ENCODE measurements at places on chromosomes 6 and 20.

- no peak for DNase-seq
These were observed 391.4 kb upstream of the CITED2 start for GRCh38 chr6:139765825-139766285.

DNA sequence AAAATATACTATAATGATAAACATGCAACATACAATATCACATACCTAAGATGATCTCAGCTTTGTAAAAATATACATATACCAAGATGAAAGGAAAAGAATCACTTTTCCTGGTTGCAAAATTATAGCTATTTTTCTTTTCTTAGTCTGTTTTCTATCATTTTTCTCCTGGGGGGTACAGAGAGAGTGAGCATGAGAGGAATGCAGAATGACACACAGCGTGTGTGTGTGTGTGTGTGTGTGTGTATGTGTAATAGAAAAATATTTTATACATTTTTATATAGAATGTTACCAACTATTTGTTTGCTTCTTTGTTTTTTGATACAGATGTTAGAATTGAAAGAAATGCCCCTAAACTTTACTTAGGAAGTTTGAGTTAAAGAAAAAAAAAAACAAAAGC is 64.3 kb downstream of the FAM83B start:
- DNase-seq = no peak

DNA sequence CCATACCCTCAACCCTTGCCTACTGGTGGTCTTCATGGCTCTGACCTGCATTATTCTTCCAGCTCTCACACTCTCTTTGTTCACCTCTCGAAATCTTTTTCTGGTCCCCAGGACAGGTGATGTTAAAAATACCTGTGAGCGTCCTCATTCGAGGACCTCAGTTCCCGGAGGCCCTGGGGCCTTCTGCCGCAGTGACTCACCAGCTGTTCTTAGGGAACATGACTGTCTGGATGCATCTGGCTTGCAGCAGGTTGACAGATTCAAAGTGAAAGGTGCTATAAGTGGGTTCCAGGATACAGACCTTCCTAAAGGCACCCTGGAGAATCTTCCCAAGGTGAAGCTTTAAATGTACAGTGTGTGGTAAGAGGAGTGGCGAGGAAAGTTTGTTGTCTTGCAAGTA is 210.4 kb upstream of the KCNG1 start:
- DNase-seq = no peak

- DNase-seq = no peak
These were observed 2.8 kb downstream of the PPP1R10 start for GRCh38 chr6:30614044-30614842.

DNA sequence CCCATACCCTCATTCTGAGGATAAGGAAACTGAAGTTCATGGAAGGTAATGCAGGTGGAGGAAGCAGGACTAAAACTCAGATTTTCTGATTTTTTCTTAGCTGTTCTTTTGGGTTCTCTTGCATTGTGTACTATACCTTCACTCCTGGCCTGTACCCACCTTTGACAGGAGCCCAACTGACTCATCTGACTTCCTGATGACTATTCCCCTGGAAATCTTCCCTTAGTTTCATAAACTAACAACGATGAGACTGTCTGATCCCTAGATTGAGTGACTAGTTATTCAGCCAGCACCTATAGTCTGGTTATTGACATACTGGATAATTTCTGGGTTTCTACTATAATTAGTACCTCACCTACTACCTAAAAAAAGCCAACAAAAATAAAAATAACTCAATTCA is 10.1 kb downstream of the CRYBG1 start:
- DNase-seq = no peak

DNA sequence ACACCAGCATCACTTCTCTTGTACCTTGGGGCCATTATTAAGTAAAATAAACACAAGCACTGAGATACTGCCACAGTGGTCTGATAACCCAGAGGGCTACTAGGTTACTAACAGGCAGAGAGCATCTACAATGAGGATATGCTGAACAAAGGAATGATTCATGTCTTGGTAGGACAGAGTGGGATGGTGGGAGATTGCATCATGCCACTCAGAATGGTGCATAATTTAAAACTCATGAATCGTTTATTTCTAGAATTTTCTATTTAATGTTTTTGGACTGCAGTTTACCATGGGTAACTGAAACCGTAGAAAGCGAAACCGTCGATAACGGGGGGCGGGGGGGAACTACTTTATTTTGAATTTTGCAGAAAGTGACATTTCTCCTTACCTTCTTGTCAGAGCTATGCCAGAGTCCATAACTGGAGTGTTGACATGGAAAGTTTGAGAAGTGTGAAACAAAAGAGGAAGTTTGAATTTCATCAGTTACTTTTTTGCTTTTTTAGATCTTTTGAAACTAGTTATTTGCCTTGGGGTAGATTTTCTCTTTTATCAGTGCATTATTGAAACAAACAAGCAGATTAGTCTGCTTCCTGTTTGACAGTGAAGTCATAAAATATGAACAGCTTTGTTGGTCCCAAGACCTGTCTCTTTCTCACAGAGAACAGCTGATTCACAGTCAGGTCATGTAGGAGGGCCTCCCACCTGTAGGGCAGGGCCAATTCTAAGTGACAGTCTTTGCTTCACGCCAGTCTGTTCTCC is 124.9 kb downstream of the KLHL32 start:
- DNase-seq = no peak

DNA sequence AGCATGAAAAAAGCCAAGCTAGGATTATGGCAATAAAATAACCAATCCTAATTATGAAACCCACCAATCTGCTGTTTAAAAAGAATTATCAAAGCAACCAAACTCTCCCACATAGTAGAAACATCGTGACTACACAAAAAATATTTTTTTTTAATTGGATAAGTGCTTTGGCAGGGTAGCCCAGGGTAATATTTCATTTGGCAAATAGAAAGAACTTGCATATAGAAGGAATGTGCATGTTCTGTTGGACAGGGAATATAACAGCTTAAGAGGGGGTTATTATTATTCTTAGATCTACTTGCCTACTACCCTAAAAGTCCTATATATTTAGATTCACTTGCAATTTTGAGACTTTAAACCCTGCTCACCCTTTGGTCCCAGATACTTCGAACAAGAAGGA is 972 bp downstream of the GSTA3 start:
- DNase-seq = no peak

DNA sequence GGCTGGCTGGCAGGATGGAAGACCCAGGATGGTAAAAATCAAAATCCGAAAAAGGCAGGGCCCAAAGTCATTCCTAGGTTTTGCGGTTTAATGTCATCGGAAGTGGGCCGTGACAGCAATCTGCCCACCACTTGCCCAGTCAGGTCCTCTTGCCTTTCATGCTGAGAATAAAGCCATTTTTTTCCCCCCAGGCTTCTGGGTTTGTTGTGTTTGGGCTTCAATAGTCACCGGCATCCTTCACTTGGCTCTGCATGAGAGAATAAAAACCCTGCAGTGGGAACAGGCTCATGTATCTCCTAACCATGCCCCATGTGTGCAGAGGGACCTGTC is 56.1 kb downstream of the MEP1A start:
- no peak for DNase-seq

- no peak for DNase-seq
These were observed 213.5 kb upstream of the PDE10A start for GRCh38 chr6:165876588-165876987.

DNA sequence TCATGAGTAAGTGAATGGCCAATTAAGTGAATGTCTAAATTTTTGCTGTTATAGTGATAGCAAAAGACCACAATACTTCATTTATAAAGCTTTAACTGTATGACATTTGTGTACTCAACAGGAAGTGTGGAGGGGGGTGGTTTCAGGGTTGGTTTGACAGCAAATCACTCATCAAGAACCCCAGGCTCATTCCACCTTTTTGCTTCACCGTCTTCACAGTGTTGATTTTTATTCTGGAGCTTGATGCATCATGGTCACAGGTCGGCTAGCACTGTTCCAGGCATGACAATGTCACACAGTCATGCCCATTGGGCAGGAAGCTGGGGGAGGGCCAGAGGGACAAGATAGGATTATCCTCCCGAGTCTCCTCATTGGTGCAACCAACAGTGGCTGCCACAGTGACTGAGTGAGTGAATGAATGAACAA is 75.0 kb downstream of the MDGA1 start:
- no peak for DNase-seq

GRCh38 chr6:42938987-42939809 is 9.9 kb downstream of the CNPY3 start:
- DNase-seq = no peak

DNA sequence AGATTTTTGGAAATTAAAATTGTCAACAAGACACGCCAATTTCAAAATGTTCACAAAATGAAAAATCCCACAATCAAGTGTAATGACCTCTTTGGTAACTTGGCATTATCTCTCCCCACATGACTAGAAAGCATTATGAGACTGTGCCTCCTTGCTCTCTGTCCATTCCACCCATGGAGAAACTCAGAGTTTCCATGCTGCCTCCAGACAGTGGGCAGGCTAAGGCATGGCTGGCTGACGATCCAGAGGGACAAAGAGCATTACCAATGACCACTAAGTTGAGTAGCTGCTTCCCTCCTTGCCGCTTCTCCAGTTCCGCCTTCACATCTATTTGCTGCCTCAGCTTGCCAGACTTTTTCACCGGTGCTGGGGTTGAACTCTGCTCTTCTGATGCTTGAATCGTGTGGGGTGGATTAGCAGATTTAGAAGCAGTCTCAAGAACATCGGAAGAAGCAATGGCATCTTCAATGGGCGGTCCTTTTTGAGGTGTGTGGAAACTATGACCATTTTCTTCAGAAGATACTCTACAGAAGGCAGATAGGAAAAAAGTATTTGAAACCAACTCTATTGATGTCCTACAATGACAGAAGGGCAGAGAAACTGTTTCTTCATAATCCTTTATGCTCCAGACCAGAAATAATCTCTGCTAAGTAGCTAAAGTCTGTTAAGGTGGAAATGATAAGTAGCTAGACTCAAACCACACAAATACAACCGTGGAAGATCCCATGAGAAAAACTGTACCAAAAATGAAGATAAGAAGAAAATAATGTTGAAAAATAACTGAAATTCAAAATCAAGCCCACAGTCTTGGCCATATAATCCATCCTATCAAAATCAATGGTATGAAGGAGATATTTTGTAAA is 47.5 kb upstream of the ALDH8A1 start:
- DNase-seq = no peak

- DNase-seq = no peak
These were observed 165.6 kb upstream of the PRSS16 start for GRCh38 chr6:27081931-27082330.

GRCh38 chr6:52359403-52359802 is 2.5 kb upstream of the PAQR8 start:
- DNase-seq = no peak

All from nephron progenitor cell (in vitro differentiated cells).